ENCODE measurements at places on chromosomes 2 and 18.

GRCh38 chr2:69204654-69205053 lies 182.4 kb downstream of the GFPT1 start:
- no peak for DNase-seq

- DNase-seq: no peak
Measured at GRCh38 chr18:68779169-68779568, 18.7 kb upstream of the CCDC102B start.

DNA sequence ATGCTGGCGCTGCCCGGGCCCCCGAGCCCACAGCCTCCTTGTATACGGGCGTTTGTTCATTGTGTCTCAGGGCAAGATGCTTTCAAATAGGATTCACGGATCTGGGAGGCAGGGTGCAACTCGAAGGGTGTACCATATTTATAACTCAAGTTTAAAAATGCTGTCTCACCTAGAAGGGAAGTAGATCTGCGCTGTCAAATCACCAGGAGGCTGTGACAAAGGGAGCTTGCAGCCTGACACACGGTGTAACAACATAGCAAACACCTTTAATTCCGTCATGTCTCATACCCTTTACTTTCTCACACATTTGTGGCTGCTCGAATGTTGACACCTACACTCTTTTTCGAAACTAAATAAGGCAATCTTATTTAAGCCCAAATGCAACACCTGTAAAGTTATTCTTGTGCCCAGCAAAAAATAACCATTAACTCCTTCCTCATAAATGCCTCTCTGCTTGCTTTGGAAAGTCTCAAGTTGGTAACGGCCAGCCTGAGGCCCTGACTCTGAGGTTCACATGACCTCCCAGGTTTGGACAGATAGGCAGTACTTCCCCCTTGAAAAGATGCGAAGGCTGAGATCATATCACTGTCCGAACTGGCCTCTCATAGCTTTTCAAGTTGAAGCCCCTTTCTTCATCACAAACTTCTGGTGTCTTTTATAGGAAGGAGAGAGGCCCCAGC lies 11.6 kb downstream of the ZEB2 start:
- DNase-seq: no peak

GRCh38 chr2:64565949-64566710 lies 42.0 kb downstream of the AFTPH start:
- no peak for DNase-seq

GRCh38 chr2:10303181-10303693 lies 533 bp downstream of the HPCAL1 start:
- DNase-seq: peak; percentile 28

GRCh38 chr2:39150890-39151497 lies 30.1 kb upstream of the SOS1 start:
- DNase-seq: no peak

DNA sequence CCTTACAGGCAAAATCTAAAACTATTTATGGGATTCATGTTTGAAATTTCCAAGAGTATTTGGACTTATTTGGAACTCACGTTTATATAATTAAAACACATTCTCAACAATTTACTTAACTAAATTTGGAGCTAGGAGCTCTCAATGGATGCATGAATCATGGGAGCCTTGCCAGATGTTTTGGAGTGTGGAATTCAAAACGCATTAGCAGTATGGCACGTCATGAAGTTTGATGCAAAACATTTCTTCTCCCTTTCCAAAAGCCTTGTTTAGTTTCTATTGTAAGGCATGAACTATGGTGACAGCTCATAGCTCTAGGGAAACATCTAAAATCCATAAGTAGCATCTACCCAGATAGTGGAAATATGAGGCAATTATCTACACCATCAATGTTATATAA lies 701.6 kb downstream of the SATB2 start:
- DNase-seq: no peak

DNA sequence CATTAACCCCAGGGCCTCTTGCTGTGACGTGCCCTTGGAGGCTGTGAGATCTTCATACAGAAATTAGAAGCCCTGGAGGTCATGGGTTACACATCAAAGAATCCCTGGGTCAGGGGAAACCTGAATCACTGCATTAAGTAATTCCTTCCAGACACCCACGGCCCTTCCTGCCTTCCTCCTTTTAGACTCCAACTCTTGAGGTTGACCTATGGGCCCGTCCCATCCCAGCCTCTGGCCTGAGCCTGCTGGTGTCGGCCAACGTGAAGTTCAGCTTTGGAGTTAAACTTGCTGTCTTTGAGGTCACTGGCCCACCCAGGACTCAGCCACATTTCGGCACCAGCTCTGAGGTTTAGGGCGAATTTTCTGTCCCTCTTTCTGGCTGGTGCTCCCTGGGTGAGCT lies 198.3 kb downstream of the ACKR3 start:
- DNase-seq: no peak

- DNase-seq: no peak
Measured at GRCh38 chr2:96940980-96941775, 45.2 kb downstream of the FAM178B start.

- no peak for DNase-seq
Measured at GRCh38 chr2:129483366-129483765, 496.1 kb upstream of the RAB6C start.

All from NCI-H1694 treated with DMSO at 0.1 percent for 48 hours (cell line).